AG10803 (cell line): ENCODE measurements at places on chromosomes 3 and 15.

- no peak for DNase-seq
Observed at GRCh38 chr15:82979726-82980125, 6.3 kb upstream of the RAMAC start.

GRCh38 chr15:56225520-56225919, 18.2 kb downstream of the RFX7 start:
- DNase-seq = no peak

DNA sequence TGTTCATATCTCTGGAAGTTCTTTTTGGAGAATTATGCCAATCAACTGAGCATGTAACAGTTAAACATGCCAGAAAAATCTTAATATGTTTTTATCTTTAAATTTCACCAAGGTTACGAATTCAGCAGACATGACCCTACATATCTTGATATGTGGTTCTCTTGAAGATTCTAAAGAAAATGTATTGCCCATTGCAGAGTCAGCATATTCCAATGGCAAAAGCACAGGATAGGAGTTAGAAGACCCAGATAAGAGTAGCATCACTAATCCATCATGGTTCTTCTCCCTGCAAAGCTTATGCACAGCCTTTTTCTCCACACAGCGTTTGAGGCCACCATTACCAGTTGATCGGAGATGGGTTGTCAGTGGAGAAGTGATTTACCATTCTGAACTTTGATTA, 402.8 kb downstream of the EPHB1 start:
- no peak for DNase-seq

- peak; percentile 27 for DNase-seq
Observed at GRCh38 chr3:42680271-42680670, 5.1 kb upstream of the KLHL40 start.

- no peak for DNase-seq
Observed at GRCh38 chr3:163058031-163058854, 1561.6 kb downstream of the OTOL1 start.
